ENCODE measurements at places on chromosomes 4 and X.

DNA sequence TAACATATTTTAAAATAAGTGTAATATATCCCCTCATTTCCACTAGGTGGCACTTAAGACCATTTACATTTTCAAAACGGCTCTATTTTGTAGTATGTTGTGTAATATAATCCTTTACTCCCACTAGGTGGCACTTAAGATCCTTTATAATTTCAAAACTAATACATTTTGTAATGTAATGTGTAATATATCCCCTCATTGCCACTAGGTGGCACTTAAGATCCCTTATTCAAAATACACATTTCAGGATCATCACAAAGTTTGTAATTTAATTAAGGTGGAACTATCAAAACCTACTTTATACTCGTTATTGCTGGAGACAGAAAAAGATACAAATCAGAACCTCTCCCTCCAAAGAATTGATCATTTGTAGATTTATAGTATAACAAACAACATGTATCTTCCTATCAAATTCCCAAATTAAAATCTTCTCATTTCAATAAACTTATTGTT lies 132.5 kb downstream of the ARHGAP6 start:
- no peak for DNase-seq

DNA sequence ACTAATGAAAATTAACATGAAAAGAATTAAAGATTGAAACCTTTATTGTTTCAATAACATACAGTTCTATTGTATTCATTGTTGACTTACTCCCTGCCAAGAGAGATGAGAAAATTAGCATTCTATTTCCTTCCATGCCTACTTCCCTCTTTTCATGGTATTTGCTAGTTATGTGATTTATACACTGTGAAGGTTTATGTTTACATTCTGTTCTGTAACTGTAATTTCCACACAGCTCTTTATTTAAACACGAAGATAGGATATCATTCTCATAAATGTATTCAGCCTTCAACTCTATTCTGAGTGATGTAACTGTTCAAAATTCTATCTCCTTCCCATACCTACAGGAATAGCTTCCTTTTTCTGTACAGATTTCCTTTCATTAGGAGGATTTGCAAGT lies 6.6 kb downstream of the CCDC110 start:
- no peak for DNase-seq

GRCh38 chr4:13528821-13529127 lies 15.5 kb downstream of the NKX3-2 start:
- no peak for DNase-seq

- no peak for DNase-seq
Observed at GRCh38 chr4:102569200-102569599, 68.0 kb downstream of the NFKB1 start.

GRCh38 chr4:117001077-117001476 lies 84.3 kb downstream of the TRAM1L1 start:
- no peak for DNase-seq

- DNase-seq = no peak
Observed at GRCh38 chr4:86472377-86473019, 112.6 kb upstream of the MAPK10 start.

DNA sequence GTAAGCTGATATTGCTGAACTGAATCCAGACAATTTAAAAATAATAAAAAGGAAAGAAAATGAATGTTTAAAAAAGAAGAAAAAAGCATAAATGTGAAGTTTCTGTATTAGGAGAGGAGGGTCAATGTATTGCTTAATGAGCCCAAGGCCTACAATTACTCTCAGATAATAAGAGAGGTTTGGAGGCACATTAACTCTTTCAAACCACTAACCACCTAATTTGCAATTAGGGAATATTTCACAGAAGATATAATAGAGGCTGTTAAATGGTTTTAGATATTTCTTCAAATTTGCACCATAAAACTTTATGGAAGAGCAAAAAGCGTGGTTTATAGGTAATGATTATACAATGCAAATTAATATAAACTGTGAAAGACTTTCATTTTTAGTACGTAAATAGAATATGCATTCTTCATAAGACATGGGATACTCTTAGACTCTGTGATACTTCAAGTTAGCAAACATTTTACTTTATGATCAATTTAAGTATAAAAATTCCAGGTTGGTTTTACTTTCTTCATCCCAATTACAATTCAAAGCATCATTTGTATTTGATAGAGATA lies 364.2 kb upstream of the GALNTL6 start:
- DNase-seq = no peak

DNA sequence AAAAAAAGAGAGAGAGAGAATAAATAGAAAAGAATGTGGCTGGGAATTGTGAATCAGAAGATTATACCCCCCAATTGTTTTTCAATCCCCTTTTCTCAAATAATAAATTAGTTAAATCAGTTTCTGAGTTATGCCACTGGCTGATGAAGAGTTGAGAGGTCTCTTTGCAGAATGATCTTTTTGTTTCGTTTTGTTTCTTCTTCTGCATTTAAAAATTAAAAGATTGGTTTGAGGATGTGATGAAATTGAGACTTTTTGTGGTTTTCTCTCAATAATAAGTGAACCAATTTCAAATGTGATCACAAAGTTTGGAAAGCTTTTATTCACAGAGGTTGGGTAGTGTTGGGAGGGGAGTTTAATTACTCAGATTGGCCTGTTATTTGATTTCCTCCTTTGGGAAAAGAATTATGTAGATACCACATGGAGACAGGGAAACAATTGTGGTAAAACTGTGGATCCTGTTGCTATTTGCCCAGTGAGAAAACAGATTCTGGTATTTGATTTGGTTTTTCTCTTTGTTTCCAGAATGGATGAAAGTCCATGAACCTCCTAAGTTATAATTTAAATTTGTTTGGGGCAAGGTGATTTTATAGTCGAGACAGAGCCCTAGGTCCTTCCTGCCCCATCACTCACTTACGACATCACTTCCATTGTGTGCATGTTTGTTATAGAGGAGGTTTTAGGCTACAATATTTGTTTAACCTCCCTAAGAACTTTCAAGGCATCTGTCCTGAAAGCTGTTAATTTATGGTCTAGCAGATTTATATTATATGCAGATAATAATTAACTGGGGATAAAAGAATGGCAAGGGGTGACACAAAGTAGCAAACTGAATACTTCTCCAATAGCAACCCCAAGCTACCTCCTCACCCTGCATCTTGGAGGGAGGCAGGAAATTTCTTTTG lies 92.0 kb upstream of the BMPR1B start:
- no peak for DNase-seq

- DNase-seq = no peak
Observed at GRCh38 chr4:166687828-166688227, 546.5 kb downstream of the SPOCK3 start.

GRCh38 chrX:12890467-12890866 lies 16.0 kb upstream of the TLR8 start:
- DNase-seq = no peak

DNA sequence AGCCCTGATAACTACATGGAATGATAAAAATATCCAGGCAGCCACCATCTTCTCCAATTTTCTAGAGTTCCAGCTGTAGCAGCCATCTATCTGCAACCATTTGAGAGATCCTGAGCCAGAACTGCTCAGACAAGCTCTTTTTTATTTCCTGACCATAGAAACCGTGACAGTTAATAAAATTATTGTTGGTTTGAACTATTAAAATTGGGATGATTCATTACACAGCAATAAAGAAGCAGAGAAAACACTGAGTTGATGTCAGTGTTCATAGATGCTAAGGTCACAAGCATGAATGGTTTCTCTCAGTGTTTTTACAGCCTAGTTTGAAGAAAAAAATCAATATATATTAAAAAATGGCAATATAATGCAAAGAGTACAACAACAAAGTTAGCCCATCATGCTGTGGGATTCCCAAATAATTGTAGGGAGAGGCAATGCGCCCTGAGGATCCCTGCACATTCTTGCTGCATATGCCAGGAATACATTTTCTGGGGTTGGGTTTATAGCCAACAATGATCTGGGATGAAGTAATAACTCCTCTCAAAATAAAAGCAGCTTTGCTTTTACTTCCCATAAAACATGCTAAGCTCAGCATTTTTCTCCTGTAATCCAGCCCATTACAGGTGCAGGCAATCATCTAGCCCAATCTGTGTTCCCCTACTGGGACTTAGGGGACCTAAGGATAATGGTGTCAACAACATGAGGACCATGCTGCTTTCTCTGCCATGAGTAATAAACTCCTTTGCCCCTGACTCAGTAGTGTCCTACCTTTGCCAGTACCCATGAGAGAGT lies 84.0 kb downstream of the PABPC4L start:
- no peak for DNase-seq

DNA sequence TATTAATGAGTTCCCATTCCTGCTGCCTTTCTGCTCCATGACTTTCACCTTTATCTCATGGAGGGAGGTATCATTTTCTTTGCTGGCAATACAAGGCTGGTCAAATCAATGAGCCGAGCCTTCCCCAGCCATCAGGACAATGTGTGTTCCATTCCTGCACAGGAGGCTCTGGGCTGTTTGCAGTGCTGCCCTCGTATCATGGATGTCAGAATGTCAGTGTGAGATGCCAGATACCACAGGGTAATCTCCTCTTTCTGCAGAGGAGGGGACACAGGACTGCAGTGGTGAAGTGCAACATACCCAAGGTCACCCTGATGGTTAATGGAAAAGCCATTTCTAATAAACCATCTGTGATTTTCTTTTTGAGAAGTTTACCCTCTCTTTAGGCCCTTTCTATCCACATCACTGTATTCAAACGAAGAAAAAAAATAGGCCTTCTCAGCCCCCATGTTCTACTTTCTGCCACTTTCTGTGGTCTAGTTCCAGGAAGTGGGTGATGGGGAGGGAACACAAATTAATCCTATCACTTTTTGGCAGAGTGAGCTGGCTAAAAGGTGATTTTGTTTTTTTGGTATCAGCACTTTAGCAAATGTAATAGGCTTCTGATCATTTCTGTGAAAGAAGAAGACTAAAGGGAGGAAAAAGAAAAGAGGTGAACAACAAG lies 490.2 kb upstream of the BOD1L1 start:
- no peak for DNase-seq

DNA sequence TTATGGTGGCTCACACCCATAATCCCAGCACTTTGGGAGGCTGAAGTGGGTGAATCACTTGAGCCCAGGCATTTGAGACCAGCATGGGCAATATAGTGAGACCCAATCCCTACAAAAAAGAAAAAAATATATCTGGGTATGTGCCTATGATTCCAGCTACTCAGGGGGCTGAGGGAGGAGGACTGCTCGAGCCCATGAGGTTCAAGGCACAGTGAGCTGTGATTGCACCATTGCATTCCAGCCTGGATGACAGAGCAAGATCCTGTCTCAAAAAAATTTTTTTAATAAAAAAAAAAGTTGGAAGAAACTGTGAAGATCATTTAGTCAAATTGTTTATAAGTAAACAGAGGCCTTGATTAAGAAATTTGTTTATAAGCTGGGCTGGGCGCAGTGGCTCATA lies 39.7 kb downstream of the KLHL8 start:
- DNase-seq = no peak

DNA sequence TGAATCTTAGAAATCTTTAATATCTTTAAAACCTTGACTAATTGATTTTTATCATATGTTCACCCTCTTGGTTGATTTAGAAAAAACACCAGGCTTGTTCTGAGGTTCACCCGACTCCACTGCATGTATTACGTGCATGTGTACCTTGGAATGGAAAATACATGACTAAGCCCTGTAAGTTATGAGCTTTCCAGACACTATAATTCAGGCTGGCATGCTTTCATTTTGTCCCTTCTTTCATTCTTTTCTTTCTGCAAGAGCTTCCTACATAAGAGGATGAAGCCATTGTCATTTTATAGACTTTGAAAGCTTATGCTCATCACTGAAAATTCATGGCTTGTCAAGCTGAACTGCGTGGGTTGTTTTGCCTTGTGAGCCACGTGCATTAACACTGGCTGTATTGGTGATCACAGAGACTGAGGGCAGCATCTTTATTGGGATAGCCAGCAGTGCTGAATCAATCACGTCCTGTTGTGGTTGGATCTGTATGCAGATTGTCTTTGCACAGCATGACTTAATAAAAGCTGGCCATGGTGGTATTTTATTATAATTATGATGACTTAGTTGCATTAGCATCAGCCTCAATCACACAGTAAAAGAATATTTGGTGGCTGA lies 141.9 kb downstream of the SLIT2 start:
- DNase-seq = no peak

DNA sequence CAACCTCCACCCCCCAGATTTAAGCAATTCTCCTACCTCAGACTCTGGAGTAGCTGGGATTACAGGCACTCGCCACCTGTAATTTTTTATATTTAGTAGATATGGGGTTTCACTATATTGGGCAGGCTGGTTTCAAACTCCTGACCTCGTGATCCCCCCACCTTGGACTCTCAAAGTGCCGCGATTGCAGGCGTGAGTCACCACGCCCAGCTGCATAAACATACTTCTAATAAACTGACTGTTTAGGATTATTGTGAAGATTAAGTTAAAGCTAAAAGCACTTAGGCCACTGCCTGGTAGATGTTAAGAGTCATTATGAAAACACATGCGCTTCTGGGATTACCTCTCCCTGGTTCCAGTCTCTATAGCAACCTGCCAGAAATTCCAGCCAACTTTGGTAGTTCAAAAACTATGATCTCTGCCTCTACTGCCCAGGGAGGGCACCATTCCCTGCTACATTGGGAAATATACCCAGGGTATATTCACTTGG lies 30.2 kb upstream of the GRIA3 start:
- no peak for DNase-seq

DNA sequence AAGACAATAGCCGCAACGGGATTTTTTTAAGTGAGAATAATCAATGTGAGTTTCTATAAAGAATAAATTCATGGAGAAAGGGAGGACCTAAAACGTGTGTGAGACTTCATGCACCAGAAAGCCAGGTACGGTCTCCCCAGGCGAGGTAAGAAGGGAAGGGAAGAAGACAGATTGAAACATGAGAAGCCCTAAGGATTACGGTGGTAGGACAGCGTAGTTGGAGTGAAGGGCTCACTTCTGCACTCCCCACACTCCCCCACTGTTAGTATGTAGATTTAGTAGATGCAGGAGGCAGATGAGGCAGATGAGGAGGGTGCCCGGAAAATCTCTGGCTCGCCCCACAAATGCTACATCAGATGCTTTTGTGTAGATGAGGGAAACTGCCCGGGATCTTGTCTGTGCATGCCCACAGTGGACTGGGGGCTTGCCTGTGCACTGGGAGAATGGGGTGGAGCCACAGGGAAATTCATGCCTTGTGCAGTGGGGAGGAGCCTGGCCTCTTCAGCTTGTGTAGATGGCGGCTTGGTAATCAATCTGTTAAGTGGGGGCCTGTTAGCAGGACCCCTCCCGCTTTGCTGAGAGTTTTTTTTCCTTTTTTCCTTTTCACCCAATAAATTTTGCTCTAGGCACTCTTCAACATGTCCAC lies 1544.5 kb upstream of the TENM3 start:
- no peak for DNase-seq

- no peak for DNase-seq
Observed at GRCh38 chrX:115591856-115592842, 31.2 kb downstream of the PLS3 start.

GRCh38 chrX:63761639-63762038 lies 23.4 kb downstream of the ARHGEF9 start:
- DNase-seq = no peak

GRCh38 chr4:42234817-42235216 lies 82.4 kb upstream of the BEND4 start:
- no peak for DNase-seq

- DNase-seq = no peak
Observed at GRCh38 chr4:73856518-73856917, 3.4 kb downstream of the PF4V1 start.

GRCh38 chr4:74282926-74283325 lies 25.3 kb upstream of the EPGN start:
- no peak for DNase-seq
